NCI-H446 (cell line): ENCODE measurements at places on chromosomes 6 and 20.

GRCh38 chr6:14877758-14878157, 368.1 kb upstream of the JARID2 start:
- DNase-seq: no peak

- no peak for DNase-seq
These were observed 8.2 kb downstream of the NPEPL1 start for GRCh38 chr20:58700823-58701222.

- DNase-seq: no peak
These were observed 13.3 kb upstream of the TREM2 start for GRCh38 chr6:41176189-41176588.

DNA sequence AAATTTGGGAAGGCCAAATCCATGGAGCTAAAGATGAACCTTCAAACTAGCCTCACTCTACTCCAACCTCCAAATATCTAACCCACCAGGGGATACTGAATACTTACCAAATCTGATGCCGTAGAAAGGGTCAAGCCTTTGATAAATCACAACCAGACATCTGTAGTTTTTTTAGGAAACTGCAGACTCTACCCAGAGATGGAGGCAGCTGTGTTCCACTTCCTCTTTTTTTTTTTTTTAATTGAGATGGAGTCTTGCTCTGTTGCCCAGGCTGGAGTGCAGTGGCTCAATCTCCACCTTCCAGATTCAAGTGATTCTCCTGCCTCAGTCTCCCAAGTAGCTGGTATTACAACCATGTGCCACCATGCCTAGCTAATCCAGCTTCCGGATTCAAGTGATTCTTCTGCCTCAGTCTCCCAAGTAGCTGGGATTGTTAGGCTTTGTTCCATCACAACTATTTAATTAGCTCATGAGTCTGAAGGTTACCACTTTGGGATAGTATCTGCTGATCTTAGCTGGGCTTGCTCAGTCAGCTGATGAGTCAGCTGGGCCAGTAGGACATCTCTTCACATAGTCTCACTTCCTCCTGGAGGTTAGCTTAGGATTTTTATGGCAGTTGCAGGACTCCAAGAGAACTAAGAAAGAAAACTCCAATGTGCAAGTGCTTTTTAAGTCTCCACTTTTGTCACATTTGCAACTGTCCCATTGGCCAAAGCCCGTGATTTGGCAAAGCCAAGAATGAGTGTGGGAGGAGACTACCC, 13.3 kb downstream of the FRK start:
- no peak for DNase-seq
